Activated naive CD8-positive, alpha-beta T cell treated with anti-CD3 and anti-CD28 coated beads for 36 hours (primary cell): ENCODE measurements at places on chromosomes 5 and 9. TPM values are rescaled to one million over a fixed set of nuclear protein-coding genes. Genes with fewer than 3 reads are reported as not detected.

Gene PCDHGA4
- not detected for total RNA-seq

Gene NR5A1
- total RNA-seq: not detected

Gene ADAMTSL1
- total RNA-seq: not detected

Gene DNLZ
- 26.2 TPM for total RNA-seq

GRCh38 chr5:84131372-84131771, 253.3 kb downstream of the EDIL3 start:
- DNase-seq: no peak
- H3K27me3 ChIP-seq: no peaks in the 10 kb centered on the region

- H3K4me3 ChIP-seq: no peak overlapping the region
- no peak overlapping the region for H3K27ac ChIP-seq
- DNase-seq: no peak
- no peaks in the 10 kb centered on the region for H3K36me3 ChIP-seq
- H3K27me3 ChIP-seq: peaks cover 43% of the 10 kb centered on the region
- H3K4me1 ChIP-seq: no peaks in the 10 kb centered on the region
Measured at GRCh38 chr5:174064171-174064570, 18.7 kb downstream of the NSG2 start.

- no peaks in the 10 kb centered on the region for H3K27me3 ChIP-seq
- H3K36me3 ChIP-seq: no peaks in the 10 kb centered on the region
- DNase-seq: no peak
- no peak overlapping the region for H3K27ac ChIP-seq
Measured at GRCh38 chr9:133170716-133171115, 7.0 kb upstream of the GBGT1 start.

DNA sequence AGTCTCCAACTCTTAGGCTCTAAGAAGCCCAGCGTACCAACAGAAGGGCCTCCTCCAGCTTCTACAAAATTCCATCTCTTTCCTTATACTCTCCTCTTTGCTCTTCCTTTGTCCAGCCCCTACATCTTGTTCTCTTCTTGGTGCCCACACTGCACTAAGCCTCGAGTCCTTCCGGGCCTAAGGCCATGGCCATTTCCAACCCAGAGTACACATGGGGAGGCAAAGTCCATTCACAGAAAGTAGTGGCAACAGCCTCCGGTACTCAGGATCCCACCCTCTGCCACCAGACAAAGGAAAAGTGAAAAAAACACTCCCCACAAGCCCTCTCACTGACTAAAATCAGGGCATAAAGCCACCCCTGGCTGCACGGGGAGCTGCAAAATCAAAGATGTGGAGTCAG, 60.3 kb downstream of the SAXO1 start:
- H3K27ac ChIP-seq: no peak overlapping the region
- peaks cover 7% of the 10 kb centered on the region for H3K4me1 ChIP-seq
- H3K36me3 ChIP-seq: peaks cover 4% of the 10 kb centered on the region

DNA sequence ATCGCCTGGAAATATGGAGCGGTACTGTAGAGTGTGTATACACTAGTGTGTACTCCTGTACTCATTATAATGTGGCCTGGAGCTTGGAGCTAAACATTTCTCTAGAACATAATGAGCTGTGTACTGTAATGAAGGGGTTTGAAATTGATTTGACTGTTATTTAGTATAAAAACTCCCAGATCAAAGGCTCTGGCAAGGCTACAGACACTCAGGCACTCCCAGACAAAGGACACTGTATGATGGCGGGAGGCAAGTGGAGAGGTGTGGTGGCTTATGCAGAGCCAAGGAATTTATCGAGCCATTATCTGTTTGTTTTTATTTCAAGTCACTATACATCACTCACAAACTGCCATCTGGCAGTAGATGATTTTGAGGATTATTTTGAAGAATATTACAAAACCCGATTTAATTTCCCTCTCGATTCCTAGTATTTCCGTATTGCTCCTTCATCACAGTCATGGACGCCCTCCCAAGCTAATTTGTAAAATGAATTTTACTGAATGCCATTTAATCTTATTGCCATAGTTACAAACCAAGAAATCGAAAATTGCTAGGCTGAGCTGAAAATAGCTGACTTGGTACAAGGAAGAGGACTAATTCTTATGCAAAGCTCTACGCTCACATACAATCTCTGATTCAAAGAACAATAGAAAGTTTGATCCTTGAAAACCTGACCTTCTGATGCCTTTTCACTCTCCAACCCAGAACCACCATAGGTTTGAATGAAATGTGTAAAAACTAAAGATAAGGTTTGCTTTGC, 240.2 kb upstream of the SEMA6A start:
- no peaks in the 10 kb centered on the region for H3K36me3 ChIP-seq
- H3K27me3 ChIP-seq: no peaks in the 10 kb centered on the region
- H3K4me1 ChIP-seq: no peaks in the 10 kb centered on the region
- no peak for DNase-seq

DNA sequence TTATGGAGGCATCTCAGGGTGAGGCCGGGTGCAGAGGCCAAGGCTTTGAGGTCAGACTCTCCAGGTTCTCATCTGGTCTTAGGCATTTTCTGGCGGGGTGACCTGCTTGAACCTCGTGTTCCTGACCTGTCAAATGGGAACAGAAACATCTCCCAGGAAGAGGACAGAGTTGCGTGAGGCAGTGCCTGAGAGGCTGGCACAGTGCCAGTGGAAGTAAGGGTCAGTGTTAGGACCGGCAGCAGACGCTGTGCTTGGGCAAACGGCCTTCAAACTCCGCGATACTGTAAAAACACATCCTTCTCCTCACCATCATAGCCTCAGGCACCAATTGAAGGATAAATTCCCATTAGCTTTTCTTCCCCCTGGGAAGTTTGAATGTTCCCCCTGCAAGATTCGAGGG, 55.6 kb upstream of the FCN2 start:
- no peaks in the 10 kb centered on the region for H3K27me3 ChIP-seq
- no peaks in the 10 kb centered on the region for H3K4me1 ChIP-seq
- no peak overlapping the region for H3K27ac ChIP-seq

DNA sequence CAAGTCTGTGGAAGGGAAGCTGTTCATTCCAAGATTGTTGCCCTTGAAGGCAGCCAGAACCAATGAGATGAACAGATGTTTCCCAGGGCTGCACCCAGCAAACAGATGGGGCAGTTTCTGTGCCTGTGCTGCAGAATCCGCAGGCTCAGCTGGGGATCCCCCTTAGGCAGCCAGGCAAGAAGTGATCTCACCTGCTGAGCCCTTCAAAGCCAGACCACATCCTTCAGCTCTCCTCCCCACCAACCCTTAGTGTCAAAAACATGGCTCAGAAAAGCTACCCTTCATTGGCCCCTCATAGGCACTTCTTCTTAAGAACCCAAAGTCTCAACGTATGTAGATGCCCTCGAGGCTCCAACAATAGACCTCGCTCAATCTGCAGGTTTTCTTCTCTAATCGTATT, 626.7 kb downstream of the CCDC171 start:
- peak; percentile 63 for DNase-seq
- H3K27me3 ChIP-seq: no peaks in the 10 kb centered on the region
- H3K4me1 ChIP-seq: peaks cover 56% of the 10 kb centered on the region
- H3K4me3 ChIP-seq: no peak overlapping the region

- no peak for DNase-seq
- no peak overlapping the region for H3K4me3 ChIP-seq
- peaks cover 92% of the 10 kb centered on the region for H3K27me3 ChIP-seq
- H3K36me3 ChIP-seq: no peaks in the 10 kb centered on the region
- no peak overlapping the region for H3K27ac ChIP-seq
- peaks cover 22% of the 10 kb centered on the region for H3K4me1 ChIP-seq
Measured at GRCh38 chr5:37836235-37836591, 3.6 kb downstream of the GDNF start.
